ENCODE measurements at places on chromosomes 12 and 14.

GRCh38 chr12:7122811-7123769 lies 5.6 kb downstream of the RBP5 start:
- no peak for DNase-seq

- DNase-seq = no peak
Measured at GRCh38 chr12:114995891-114996290, 311.9 kb upstream of the TBX3 start.

DNA sequence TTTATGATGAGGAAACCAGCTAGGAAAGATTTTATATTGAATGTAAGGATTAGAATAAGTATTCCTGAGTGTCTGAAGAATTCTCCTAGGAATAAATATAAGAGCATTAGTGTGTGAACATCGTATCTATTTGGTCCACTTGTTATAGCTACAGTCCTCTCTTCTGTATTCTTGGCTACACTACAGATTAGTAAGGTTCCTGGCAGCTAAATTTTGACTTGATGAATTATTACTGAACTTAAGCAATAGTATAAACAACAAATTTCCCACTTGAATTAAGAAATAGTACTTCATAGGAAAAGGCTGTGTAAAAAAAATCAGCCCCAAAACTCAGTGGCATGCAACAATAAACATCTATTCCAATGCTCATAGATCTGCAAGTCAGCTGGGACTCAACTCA lies 138.4 kb upstream of the G2E3 start:
- DNase-seq = no peak

DNA sequence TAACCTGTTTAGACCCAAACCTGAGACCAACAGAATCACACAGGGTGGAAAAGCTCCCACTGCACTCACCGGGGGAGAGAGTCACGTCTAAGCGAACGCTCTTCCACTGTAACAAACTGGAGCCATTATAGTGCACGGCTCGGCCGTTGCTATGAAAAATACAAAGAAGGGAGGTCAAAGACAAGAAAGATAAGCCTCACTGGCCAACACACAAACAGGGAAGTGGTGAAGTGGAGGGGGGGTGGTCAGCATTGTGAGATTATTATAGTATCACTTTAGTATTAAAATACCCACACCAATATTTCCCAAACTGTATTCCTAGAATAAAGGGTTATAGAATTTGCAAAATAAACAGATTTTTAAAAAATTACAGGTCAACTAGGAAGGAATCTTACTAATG lies 90.9 kb downstream of the TRAFD1 start:
- DNase-seq = no peak

- no peak for DNase-seq
Measured at GRCh38 chr12:99611117-99611516, 36.4 kb upstream of the GARIN6 start.

DNA sequence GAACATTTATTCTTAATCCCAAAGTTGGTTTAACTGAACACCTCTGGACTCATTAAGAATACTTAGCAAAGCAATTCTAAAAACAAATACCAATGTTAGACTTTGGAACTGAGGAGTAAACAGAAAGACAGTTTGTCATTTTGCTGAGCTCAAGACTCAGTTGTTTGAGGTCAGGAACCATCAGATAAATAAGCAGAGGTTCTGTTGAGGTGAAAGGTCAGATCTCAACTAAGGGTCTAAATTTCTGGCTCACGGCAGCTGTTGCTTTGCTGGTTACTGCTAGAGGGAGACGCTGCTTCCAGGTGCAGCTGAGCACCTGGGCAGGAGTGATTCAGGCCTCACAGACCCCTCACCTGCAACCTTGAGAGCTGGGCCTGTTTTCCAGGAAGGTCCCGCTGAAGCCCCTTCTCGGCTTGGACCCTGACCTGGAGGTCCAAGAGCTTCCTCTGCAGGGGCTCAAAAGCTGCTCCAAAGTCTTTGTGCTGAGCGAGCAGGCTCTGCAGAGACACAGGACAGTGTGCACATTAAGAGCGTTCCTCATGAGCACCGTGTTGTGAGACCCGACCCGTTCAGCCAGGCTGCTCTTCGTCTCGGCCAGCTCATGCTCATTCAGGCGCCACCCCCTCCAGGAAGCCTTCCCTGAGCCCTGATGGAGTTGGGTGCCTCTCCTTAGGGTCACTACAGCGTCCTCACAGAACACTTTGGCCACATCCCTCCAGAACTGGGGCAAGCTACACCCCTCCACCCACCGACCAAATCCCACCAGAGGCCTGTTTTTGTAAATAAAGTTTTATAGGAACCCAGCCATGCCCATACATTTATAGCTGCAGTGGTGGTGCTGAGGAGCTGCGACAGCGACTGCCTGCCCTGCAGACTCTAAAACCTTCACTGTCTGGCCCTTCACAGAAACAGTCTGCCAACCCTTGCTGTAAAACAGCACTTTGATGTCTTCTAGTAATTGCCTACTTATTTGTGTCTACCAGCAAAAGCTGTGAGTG lies 72.0 kb downstream of the SYNE3 start:
- no peak for DNase-seq

GRCh38 chr12:103743788-103744187 lies 97.2 kb downstream of the NT5DC3 start:
- DNase-seq = no peak

DNA sequence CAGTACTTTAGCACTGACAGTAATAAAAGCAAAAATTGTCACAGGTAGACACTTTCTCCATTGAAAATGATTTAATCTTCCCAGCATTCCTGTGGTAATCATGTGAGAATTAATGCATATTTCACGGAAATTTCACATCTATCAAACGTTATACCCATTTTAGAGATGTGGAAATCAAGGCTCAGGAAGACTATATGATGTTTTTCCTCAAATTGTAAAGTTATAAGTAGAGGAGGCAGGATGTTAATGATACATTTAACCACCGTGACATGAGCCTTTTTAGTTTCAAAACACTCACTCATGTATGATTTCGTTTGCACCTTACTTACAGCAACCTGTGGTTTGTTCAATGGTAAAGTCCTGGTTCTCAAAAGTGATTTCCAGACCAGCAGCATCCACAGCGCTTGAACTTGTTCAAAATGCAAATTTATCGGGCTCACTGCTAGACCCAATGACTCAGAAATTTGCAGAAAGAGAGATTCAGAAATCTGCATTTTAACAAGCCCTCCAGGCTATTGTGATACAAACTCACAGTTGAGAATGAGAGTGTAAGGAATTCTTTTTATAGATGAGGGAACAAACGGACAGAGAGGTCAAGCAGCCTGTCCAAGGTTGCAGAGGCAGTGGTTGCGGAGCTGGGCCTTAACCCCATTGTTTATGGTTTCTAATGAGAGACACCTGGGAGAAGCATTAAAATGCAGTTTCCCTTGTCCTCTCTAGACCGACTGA lies 654.8 kb upstream of the TBX3 start:
- DNase-seq = no peak

DNA sequence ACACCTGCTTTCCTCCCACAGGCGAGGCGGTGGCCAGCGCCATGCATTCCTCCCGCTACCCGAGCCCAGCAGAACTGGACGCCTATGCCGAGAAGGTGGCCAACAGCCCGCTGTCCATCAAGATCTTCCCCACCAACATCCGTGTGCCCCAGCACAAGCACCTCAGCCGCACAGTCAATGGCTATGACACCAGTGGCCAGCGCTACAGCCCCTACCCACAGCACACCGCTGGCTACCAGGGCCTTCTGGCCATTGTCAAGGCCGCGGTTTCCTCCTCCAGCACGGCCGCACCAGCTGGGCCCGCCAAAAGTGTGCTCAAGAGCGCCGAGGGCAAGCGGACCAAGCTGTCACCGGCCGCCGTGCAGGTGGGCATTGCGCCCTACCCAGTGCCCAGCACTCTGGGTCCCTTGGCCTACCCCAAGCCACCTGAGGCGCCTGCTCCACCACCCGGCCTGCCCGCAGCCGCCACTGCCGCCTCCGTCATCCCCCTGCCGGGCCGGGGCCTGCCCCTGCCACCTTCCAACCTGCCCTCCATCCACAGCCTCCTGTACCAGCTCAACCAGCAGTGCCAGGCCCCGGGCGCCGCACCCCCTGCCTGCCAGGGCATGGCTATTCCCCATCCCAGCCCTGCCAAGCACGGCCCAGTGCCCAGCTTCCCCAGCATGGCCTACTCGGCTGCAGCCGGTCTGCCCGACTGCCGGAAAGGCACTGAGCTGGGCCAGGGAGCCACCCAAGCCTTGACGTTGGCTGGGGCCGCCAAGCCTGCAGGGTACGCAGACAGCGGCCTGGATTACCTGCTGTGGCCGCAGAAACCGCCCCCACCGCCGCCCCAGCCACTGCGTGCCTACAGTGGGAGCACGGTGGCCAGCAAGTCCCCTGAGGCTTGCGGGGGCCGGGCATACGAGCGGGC lies 54.6 kb downstream of the FAM222A start:
- DNase-seq = no peak

GRCh38 chr14:100332797-100333196 lies 9.7 kb downstream of the SLC25A47 start:
- DNase-seq = no peak

DNA sequence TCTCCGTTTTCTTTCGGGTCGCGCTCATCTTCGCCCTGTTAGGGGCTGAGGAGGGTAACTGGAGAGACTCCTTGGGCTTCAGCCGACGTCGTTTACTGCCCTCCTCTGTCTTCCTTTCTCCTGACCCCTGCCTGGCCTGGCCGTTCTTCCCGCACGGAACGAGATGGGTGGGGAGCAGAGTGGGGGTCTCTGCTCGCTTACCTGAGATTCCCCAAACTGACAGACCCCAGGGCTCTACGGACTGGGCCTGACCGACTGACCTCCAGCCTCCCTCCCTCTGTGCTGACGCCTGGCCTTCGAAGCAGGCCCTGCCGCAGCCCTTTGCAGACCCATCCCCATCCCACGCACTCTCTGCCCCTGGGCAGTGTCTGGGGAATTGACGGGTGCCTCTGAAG lies 439 bp downstream of the GOLGA5 start:
- DNase-seq = no peak

- DNase-seq = no peak
Measured at GRCh38 chr12:101042211-101042610, 167.8 kb downstream of the SLC5A8 start.

DNA sequence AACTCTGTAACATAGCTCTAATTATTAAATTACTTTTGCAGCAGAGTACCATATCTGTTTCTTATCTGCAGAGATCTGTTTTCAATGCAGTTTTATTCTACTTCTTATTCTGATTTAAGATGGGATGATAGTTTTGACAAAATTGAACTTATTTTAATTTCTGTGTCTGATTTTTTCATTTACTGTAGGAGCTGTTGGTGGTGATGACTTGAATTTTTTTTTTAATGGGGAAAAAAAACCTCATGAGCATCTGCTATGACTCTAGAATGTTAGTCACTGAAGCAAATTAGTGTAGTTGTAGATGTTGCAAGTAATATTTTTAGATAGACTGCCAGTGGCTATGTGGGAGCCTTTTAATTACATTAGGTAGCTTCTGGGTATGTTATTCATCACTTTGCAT lies 23.4 kb downstream of the DNM1L start:
- DNase-seq = no peak

Data from stimulated activated CD8-positive, alpha-beta memory T cell treated with anti-CD3 and anti-CD28 coated beads, Interleukin-4, amount 100 ng/mL, for 1 hour (primary cell).